ENCODE measurements at places on chromosomes 4 and X. TPM values are rescaled to one million over a fixed set of nuclear protein-coding genes. Genes with fewer than 3 reads are reported as not detected.
A peak's percentile ranks its signal among the peaks of the same experiment; 100 is the strongest.

DNA sequence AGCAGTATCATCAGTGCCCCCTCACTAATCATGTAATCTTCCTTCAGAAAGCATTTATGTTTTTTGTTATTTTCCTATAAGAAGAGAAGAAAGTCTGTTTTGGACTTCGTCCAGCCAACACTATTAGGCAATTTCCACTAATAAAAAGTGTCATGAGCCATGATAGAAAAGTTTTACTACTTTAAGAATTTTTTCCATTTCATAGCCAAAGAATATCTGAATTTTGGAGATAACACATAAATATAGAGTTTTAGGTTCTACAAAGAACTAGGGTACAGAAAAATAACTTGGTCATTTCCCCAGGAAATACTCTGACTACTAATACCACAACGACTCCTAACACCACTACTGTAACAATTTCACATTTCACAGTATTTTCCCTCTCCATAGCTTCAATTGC, 41.8 kb upstream of the VEGFC start:
- DNase-seq, result no peak

DNA sequence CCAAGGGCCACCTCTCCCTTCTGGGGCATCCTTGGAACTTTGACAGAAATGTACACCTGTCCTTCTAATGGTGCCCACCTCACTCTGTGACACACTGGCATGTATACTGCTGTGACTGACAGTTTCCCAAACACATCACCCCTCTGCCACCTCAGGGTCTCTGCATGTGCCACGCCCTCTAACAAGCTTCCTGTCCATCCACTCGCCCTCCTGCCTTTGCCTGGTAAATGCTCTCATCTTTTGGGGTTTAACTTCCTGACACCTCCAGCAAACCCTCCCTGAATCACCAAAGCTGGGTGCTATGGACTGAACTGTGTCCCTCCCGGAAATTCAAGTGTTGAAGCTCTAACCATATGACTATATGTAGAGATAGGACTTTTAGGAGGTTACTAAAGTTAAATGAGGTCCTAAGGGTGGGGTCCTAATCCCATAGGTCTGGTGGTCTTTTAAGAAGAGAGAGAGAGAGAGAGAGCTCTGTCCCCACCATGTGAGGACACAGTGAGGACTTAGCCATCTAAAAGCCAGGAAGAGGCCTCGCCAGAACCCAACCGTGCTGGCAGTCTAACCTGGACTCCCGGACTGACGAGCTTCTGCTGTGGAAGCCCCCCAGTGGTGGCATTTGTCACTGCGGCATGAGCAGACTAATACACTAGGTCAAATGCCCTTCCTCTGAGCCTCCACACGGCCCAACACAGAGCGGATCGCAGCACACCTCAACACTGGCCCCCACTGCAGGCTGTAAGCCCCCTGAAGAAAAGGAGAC, 95.6 kb downstream of the AFAP1 start:
- DNase-seq, result peak; percentile 70

GRCh38 chr4:93827272-93827947, 1.1 kb upstream of the ATOH1 start:
- DNase-seq, result no peak

- DNase-seq, result no peak
Measured at GRCh38 chr4:158190718-158191117, 17.9 kb upstream of the GASK1B start.

- no peak for DNase-seq
Measured at GRCh38 chrX:16593801-16594200, 56.2 kb upstream of the S100G start.

GRCh38 chrX:11755724-11756123, 2.3 kb upstream of the MSL3 start:
- no peak for DNase-seq

RAB40AL gene
- polyA plus RNA-seq, result not detected

DNA sequence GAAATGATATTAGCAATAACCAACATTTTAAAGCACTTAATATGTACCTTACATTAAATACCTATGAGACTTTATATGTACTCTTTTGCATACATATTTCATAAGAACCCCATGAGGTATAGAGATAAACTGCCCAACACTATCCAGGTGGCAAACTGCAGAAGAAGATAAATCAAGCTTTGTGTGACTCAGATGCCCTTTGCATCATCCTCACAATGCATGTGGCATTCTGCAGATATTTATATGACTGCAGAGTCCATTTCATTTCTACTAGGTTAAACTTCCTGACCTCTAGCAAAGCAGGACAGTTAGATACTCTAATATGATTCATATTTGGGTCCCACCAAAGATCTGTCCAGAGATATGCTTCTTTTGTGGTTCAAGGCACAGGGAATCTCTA, 85.6 kb upstream of the RASGEF1B start:
- DNase-seq, result no peak

PNMA3 gene
- polyA plus RNA-seq, result 0.29 TPM

GYPB gene
- not detected for polyA plus RNA-seq

DNA sequence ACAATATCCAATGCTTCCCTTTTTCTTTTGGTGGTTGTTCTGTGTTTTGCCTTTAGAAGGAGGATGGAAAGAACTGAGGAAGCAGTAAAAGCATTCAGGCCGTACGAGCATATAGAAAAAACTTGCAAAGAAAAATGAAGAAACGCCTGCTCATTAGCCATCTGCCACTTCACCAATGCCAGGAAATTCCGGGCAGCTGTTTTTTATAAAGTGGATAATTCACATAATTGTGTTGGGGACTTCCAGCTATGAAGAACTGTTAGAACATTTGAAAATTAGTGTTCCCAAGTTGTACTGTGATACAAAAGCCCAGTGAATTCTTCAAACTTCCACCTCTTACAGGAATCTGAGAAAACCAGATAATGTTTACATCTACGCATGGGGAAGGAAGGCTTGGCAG, 11.7 kb downstream of the RELL1 start:
- DNase-seq, result no peak

DNA sequence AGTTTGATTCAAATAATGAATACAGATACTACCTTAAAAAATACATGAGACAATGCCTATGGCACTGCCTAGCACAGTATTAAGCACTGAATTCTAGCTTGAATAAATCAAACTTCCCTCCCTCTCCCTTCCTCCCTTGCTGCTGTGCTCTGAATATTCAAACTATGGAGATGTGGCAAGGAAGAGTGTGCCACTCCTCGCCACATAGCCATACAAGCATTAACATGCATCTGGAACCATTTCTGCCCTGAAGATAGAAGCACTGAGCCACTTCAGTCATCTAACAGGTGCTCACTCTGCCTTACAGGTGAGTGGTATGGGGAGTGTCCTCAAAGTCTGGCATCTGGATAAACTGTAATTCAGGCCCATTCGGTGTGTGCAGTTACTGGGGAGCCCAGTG, 276.9 kb downstream of the ARHGAP24 start:
- no peak for DNase-seq

DNA sequence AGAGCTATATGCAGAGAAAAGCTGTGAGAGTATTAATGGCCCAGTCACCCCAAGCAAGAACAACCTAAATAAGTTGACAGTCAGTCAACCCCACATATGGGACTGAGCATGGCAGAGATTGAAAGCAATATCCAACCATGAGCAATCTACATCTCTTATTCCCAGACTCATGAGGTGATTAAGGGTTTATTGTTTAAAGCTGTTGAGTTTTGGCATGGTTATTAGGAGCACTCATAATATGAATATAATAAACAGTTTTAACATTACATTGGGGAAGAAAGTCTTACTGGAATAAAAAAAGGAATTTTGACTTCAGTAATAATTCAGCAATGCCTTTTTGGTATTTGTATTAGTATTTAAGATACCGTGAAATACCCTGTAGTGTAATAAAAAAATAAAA, 1627.4 kb downstream of the STIM2 start:
- DNase-seq, result no peak

DNA sequence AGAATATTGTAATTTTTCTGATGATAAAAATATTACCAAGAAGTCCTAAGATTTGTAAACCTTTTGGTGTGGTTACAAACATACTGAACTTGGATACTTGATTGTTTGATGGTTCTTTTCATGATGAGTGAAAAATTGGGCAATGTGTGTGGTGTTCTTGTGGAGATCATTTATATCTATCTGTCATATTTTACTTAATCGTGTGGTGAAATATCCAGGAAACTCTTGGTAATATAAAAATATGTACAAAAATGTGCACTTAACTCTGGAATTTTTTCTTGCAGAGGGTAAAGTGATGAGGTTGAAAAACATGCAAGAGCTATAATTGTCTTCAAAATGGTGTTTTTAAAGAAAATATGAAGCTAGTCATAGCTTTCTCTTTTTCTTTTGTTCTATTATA, 2.8 kb downstream of the DCUN1D4 start:
- no peak for DNase-seq

OPRPN gene
- polyA plus RNA-seq, result not detected
